ELR (cell line): ENCODE measurements at places on chromosomes 4 and X.

DNA sequence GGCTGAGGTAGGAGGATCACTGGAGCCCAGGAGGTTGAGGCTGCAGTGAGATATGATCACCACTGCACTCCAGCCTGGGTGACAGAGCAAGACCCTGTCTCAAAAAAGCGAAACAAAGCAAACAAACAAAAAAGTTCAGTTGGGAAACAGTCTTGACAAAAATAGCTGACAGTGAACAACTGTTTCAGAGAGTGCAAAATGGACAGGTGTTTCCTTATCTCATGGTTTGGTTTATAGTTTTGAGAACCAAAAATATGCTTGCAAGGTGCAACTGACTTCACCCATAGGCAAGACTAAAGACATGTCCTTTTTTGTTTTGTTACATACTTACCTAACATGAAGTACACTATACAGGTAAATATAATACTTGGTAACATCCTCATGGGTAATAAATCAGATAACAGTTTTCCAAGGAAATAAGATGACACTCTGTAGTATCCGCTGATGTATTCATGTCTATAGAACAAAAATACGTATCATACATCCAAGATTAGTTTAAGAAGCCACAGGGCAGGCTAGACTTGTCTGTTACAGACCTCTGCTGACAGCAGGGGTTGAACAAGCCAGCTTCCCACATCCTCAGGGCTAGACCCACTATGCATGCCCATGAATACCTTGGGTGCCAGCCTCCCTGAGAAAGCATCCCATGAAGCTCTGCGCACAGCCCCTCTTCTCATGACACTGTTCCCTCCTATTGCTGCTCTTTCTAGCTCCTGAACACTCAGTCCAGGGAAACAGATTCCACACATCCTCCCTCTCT lies 59.3 kb downstream of the ABCG2 start:
- no peak for DNase-seq

DNA sequence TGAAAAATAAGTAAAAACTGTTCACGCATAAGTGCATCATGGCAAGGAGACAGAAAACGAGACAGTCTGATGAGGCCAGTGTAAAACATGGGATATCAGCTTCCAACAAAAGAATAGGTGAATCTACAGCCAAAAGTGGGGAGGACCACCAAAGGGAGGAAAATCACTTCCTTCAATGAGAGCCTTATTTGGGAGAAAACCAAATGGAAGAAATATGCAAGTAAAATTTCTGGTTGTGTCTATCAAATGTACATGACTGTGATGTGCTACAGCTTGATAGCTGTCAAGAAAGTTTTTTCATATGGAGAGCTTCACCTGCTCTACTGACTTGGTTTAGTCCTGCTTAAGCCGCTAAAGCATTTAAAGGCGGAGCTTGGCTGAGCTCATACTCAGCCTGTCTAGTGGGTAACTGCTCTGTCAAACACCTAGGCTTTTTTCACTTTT lies 66.2 kb downstream of the MAGEA1 start:
- peak; percentile 4 for DNase-seq

GRCh38 chr4:7697821-7698220 lies 241.8 kb downstream of the AFAP1 start:
- DNase-seq: no peak

DNA sequence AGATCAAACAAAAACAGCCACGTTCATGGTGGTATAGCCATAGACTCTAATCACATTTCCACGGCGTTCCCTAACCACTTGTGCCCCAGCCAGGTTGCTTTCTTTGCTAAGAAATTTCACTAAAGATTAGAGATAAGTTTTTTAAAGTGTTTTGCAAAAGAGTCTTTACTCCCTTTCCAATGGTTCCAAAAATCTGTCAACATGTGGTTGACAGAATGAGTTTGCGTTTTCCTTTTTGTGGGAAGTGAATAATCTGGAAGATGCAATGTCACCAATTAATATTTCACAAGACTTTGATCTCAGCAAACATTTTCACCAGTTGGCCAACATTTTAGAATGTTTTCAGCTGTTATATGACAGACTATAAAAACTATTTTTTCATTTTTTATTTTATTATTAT lies 35.3 kb downstream of the CXCL1 start:
- DNase-seq: no peak

GRCh38 chr4:55395218-55395528 lies 584 bp upstream of the TMEM165 start:
- DNase-seq: no peak

DNA sequence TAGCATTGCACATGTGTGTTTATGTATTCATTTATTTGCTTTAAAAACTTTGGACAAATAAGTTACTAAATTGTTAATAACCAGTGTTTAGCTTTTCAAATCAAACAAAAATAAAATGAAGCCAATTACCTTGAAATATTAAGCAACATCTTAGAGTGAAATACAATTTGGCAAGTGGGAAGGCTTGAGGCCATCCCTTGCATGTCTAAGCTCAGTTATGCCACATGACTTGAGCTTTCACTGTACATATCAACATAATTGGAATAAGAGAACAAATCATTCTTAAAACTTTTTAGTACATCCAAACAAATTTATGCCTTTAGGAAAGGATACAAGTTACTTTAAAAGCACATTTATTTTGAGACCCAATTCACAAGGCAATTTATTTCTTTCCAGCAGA lies 640.6 kb downstream of the SPRY1 start:
- DNase-seq: no peak

- DNase-seq: no peak
Observed at GRCh38 chr4:25875281-25875745, 12.5 kb upstream of the SEL1L3 start.

- no peak for DNase-seq
Observed at GRCh38 chr4:82623121-82623683, 61.4 kb upstream of the TMEM150C start.

DNA sequence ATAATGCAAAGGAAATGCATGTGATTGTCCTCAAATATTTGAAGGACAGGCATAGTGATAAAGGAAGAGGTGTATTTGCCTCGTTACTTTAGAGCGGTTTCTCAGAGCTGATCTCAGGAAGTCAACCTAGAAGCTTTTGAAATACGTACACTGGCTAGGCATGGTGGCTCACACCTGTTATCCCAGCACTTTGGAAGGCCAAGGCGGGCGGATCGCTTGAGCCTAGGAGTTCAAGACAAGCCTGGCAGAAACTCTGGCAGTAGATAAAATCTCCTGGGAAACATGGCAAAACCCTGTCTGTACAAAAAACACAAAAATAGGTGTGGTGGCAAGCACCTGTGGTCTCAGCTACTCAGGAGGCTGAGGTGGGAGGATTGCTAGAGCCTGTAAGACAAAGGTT lies 24.9 kb downstream of the SMARCAD1 start:
- DNase-seq: no peak

GRCh38 chr4:105620640-105621323 lies 68.4 kb downstream of the ARHGEF38 start:
- peak; percentile 80 for DNase-seq

DNA sequence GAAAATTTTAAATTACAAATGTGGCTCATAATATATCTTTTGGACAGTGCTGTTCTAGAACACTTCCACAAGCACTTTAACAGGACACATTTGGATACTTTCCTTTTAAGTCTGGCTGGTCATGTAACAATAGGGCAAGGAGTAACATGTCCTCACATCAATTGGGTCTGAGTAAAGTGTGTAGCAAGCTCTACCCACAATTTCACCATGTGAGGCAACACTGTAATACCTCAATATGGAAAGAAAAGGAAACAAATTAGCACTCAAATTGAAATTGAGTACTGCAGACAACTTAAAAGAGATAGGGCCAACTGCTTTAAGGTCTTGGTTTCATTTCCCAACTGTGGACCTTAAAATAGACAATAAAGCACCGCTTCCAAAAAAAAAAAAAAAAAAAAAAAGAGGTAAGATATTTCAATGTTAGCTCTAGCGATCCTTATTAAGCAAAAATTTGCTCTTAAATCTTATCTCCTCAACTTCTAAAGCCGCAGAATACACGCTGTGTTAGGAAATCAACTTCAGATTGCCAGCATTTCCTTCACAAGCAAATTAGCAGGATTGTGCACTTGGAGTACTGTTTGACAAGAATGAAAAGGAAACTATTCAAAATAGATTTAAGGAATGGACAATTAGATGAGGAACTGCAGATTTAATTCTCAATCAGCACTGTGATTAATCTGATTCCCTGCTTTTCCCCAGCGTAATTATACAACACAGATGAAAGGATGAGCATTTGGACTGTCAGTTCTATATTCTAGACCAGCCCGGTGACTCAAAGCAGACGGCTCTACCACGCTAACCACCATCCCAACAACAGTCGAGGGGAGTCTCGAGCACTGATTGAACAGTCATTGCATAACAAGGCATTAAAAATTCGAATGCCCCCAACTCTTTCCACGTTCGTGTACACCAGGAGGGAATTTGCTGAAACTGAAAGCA lies 1.6 kb downstream of the CASK start:
- peak; percentile 54 for DNase-seq

DNA sequence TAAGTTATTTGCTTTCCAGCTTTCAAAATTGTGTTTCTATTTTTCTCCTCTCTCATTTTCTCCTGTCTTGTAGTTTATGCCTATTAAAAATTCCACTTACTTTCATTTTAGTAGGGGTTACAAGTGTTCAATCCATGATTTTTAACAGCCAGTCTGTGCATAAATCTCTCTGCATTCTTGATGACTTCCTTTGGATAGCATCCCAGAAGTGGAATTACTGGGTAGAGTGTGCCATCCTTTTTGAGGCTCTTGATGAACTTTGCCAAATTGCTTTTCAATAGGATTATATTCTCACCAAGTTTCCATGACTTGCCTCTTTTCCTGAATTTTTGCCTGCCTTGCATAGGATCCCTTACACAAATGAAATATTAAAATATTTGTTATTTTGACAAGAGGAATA lies 58.5 kb downstream of the DIPK2B start:
- DNase-seq: no peak

DNA sequence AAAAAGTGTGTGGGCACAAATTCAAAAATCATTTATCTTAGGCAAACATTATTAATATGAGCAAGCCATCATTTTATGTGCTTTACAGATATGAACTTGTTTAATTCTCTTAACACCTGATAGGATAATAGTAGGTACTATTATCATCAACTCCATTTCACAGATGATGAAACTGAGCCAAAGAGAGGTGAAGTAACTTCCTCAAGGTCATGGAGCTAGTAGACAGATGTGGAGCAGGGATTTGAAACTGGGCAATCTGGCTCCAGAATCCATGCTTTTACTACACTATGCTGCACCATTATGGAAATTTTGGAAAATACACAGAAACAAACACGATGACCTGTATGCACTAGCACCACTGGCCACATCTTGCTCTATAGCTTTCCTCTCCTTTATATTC lies 1.0 kb upstream of the PIN4 start:
- no peak for DNase-seq

DNA sequence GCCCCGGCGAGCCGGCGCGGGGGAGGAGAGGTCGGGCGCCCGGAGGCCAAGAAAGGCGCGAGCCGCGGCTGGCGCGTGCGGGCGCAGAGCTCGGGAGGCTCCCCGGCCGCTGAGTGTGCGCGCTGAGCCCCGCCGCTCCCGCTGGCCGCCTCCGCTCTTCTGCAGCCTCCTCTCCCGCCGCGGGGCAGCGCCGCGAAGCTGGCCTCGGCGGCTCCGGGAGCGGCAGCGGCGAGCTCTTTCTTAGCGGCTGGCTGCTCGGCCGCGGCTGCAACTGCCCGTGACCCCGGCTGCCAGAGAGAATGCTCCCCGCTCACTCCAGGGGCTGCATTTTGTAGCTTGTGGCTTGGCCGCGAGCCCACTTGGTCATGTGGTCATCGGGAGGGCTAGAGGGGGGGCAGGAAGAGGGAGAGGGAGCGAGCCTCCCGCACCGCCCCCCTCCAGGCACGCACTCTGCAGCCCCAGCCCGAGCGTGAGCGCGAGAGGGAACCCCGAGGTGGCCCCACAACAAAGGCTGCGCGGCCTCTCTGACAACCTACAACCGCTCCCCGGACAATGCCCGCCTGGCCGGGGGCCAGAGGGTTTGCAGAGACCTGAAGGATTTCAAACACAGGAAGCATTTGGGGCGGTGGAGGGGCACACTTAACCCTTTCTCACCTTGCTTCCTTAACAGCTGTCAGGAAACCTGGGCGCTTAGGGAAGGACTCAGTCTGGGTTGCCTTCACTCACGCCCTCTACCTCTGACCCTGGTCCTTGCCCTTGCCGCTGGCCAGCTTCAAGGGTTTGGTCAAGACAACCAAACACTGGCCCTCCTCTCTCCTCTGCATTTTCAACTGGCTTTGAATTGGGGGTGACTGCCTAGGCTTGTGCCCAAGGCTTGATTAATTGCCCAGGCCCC lies at the start of gene APLN:
Gene APLN (minus strand): TSS at position 305 of the 895 bp plus-strand sequence. CDS start 326 bp downstream, outside the sequence.
- DNase-seq: peak; percentile 52

- DNase-seq: no peak
Observed at GRCh38 chr4:125838202-125838601, 523.4 kb downstream of the FAT4 start.

GRCh38 chr4:145295547-145295946 lies 115.2 kb upstream of the OTUD4 start:
- no peak for DNase-seq

GRCh38 chr4:73859614-73860088 lies 6.6 kb downstream of the PF4V1 start:
- no peak for DNase-seq

GRCh38 chr4:56871371-56871866 lies 36.3 kb upstream of the REST start:
- no peak for DNase-seq

GRCh38 chr4:46389301-46389775 lies 590 bp downstream of the GABRA2 start:
- DNase-seq: no peak

GRCh38 chrX:48003367-48003757 lies 427 bp downstream of the ZNF182 start:
- peak; percentile 8 for DNase-seq

- DNase-seq: no peak
Observed at GRCh38 chrX:24479924-24480323, 14.8 kb downstream of the PDK3 start.

DNA sequence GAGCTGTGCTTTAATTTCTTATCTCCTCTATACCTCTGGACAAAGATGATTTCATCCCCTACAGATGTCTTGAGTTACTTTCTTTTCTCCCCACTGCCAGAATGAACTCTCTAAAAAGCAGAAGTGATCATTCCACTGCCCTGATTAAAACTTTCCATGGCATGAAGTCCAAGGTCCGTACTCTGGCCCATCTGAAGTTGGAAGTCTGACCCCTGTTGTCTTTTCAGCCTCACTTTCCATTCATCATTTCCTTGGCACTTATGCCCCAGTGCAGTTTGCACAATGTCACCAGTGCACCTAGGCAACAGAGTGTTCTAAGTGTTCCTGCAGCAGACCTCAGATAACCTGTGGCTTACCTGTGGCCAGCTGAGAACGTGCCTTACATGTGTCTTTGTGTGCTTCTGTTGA lies 242.4 kb downstream of the FRAS1 start:
- no peak for DNase-seq

GRCh38 chr4:107808572-107808971 lies 16.2 kb upstream of the SGMS2 start:
- DNase-seq: no peak
